CD4-positive, alpha-beta T cell treated with Interleukin-15 for 4 hours (primary cell): ENCODE measurements at places on chromosomes 5 and 9.
A peak's percentile ranks its signal among the peaks of the same experiment; 100 is the strongest.

GRCh38 chr5:2752821-2753439 is 1.5 kb upstream of the IRX2 start:
- DNase-seq, result no peak

- no peak for DNase-seq
These were observed 25.6 kb downstream of the POLR1E start for GRCh38 chr9:37511016-37512010.

- no peak for DNase-seq
These were observed 119.7 kb upstream of the ELL2 start for GRCh38 chr5:96081276-96081858.

- peak; percentile 79 for DNase-seq
These were observed 79.2 kb upstream of the IL7R start for GRCh38 chr5:35777358-35778087.

- no peak for DNase-seq
These were observed 4.9 kb upstream of the NR5A1 start for GRCh38 chr9:124511891-124512805.

GRCh38 chr5:34915856-34916192 is 313 bp downstream of the BRIX1 start:
- DNase-seq, result no peak

- no peak for DNase-seq
These were observed 313.5 kb upstream of the PDE4D start for GRCh38 chr5:60207040-60207439.

- DNase-seq, result peak; percentile 57
These were observed at the start of gene LTC4S for GRCh38 chr5:179793468-179794139. Gene LTC4S, plus strand, starts transcription at chr5:179793986. Its CDS starts 95 bp downstream, at chr5:179794081.

- DNase-seq, result no peak
These were observed 135.6 kb downstream of the C9orf50 start for GRCh38 chr9:129485145-129485774.

DNA sequence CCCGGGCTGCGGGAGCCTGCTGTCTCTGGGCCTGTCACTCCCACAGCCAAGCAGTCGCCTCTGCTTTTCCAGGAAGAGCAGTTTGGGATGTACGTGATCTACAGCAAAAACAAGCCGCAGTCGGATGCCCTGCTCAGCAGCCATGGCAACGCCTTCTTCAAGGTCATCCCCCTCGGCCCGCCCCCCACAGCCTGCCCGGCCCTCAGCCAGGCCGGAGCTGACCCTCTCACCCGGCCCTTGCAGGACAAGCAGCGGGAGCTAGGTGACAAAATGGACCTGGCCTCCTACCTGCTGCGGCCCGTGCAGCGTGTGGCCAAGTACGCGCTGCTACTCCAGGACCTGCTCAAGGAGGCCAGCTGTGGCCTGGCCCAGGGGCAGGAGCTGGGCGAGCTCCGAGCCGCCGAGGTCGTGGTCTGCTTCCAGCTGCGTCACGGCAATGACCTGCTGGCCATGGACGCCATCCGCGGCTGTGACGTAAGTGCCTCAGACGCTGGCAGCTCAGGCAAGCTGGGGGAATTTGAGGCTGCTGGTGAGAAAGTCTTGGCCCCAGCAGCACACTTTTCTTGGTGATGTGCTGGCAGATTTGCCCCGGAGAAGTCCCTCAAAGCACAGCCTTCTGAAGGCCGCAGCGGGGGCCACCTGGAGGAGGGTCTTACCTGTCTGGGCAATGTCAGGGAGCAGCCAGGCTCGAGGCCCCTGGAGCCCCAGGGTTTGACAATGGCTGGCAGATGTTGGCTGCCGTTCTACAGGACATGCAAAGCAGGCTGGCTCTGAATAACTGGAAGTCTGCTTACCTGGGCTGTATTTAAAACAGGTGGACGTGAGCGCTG is 20.1 kb upstream of the LRRC14B start:
- no peak for DNase-seq

- no peak for DNase-seq
These were observed 14.6 kb upstream of the RNF183 start for GRCh38 chr9:113317777-113318176.

GRCh38 chr5:71830681-71831539 is 111.8 kb downstream of the CARTPT start:
- DNase-seq, result no peak

DNA sequence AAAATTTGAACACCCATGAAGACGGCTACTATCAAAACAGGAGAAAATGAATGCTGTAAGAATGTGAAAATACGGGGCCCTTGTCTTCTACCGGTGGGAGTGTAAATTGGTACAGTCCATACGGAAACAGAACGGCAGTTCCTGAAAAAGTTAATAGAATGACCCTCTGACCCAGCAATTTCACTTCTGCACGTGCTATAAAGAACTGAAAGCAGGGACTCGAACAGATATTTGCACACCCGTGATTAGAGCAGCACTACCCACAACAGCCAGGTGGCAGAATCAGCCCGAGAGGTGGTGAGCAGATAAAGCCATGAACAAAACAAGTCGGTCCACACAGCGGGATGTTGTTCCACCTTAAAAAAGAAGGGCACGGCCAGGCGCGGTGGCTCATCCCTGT is 22.6 kb upstream of the SLC12A7 start:
- no peak for DNase-seq

- DNase-seq, result no peak
These were observed 11.0 kb upstream of the NEURL1B start for GRCh38 chr5:172630082-172630481.

- DNase-seq, result no peak
These were observed 120.6 kb upstream of the ASTN2 start for GRCh38 chr9:117535434-117535833.

- DNase-seq, result peak; percentile 52
These were observed 132.0 kb downstream of the FAM174A start for GRCh38 chr5:100667161-100667630.

GRCh38 chr5:145587710-145588109 is 247.4 kb downstream of the PRELID2 start:
- no peak for DNase-seq

DNA sequence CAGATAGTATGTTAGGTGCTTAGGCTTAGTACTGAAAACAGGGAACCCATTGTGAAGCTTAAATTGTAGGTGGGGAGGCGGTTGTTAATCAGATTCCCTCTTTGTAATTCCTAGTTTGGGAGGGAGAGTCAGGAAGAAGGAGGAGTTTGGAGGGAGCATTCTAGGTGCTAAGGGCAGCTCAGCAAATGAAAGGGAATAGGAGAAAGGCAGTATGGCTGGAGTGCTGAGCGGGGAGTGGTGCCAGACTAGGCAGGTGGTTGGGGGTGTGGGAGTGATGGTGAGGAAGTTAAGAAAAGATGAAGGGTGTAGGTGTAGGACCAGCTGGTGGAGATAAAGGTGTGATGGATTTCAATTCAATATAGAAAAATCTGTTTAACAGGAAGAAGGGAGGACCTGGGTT is 11.1 kb upstream of the GARNL3 start:
- DNase-seq, result no peak

DNA sequence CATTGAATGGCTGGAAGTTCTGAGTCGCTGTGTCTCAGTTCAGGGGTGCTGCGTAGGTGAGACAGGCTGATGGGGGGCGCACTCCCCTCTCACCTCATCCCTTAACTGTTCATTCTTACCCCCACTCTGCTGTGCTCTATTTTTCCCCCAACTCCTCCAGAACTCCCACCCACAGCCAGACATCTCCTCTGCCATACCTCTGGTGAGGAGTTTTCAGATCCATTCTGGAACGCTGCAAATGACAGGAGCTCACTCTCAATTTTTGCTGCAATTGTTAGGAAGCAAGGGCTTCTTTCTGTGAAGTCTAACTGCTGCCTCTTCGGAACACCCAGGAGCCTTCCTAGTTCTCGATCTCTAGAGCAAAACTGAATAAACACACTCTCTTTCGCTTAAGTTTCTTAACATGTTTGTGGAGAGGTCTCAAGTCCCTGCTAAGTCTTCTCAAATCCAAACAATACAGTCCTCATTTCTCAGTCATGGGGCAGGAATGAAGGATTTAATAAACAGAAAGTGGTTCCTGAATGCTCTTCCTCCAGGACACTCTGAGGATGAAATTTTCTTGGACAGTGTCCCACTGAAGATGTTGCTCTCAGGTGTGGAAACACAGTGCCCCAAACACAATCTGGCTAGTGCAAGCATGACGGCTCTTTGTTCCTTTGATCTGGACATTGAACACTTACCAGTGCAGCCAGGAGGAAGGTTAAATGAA is 387.7 kb downstream of the KDM4C start:
- no peak for DNase-seq

GRCh38 chr9:8011974-8012373 is 212.4 kb upstream of the DMAC1 start:
- DNase-seq, result no peak

DNA sequence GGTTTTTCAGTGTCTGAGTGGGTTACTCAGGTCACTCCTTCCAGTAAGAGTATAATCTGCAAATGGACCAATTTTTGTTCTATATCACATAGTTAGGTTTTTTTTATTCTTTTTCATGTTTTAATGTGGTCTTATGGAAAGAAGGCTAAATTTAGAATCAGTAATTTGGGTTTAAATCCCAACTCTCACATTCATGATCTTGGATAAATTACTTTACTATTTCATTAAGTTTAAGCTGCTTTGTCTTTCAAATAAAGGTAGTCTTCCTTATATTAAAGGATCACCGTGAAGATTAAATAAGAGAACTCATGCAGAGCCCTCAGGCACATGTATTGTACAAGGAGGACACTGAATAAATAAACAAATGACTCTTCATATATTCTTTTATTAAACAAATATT is 234.7 kb downstream of the SGCD start:
- no peak for DNase-seq

DNA sequence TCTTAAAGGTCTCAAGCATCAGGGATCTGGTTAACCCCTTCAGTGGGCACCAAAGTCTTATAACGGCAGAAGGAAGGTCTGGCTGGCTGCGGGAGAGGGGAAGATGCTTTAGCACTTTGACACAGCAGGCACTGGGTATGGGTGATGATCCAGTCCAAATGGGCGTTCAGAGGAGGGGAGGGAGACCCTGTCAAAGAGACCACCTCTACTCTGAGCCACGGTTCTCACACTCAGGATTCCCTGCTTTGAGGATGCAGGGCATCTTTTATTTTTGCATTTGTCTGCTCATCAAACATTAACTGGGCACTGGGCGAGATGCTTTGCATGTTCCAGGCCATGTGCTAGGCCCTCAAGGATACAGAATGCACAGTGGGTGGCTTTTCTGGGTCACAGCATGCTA is 204.0 kb downstream of the DAB2IP start:
- no peak for DNase-seq

- DNase-seq, result no peak
These were observed 31.5 kb upstream of the ADRB2 start for GRCh38 chr5:148794729-148795561.

GRCh38 chr5:32679218-32679617 is 31.9 kb upstream of the NPR3 start:
- DNase-seq, result no peak

DNA sequence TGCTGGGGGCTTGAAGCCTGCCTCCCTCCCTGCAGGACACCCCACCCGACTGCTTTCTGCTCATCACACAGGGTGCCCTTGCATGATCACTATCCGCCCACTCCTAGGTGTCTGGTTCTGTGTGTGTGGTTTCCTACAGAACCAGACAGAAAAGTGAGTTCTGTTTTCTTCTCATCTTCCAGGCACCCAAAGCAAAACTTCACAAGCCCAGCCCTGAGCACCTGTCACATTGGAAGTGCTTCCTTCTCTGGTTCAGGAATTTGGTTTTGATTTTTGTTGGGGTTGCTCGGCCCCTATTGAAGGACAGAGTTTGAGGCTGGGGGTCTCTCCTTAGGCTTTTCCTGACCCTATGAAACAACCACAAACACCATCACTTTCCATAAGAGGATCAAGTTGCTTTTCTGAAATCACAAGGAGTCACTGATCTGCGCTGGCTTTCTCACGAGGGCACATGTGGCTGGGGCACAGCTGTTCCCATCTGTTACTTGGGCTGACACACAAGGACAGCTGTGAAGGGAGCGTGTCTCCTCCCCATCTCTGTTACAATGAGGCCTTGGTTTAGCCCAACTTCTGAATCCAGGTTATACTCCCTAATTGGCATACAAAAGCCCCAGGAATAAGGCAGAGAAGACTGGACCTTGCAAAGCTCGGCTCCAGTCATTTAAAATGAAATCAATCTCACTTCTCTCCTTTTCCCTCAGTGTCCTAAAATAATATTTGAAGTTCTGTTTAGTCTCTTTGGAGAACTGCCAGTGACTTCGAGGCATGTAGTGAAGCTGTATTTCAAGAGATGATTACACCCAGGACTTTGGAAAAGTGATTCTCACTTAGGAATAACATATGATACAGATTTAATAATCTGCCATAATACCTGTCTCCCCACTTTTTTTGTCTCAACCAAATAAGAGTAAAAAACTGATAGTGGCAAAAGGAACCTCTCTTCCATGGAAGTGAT is 213.1 kb upstream of the GAS1 start:
- DNase-seq, result no peak

GRCh38 chr5:96340357-96340756 is 92.7 kb downstream of the PCSK1 start:
- DNase-seq, result no peak
